Activated T-cell treated with anti-CD3 and anti-CD28 coated beads, Interleukin-2, amount 50 U/mL, for 72 hours (primary cell): ENCODE measurements at places on chromosomes 11 and 22.
A peak's percentile ranks its signal among the peaks of the same experiment; 100 is the strongest.

DNA sequence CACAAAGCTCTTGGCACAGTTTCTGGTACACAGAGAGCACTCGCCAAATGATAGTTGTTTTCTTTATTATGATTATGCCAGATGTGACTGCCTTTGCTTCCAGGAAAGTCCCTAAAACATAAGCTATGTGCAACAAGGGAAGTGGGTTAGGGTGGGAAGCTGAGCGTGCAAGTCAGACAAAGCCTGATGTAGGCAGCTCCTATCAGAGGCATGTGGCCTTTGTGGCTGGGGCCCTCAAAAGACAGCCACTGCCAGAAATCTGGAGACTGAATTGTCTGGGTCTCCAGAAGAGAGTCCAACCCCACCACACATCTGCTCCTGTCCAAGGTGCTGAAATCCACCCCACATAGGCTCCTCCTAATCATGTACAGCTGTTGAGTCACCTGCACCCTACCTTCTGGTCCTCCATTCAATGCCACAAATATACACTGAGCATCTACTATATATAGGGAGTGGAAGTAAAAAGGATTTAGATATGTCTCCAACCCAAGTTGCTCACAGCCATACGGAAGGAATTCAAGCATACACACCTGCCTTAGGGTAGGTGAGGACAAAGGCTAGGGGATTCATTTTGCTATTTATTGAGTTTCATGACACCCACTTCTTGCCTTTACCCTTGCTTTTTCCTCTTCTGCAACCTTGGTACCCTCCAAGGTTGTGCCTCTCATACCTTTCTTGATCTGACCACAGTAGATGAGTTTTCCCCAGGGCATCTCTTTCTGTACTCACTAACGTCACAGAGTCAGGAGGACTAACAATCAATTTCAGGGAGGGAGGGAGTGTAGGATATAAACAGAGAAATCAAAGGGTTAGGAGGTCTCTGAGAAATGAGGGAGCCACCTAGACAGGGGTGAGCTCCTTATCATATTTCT, 12.4 kb downstream of the SEC14L3 start:
- DNase-seq: peak; percentile 27

DNA sequence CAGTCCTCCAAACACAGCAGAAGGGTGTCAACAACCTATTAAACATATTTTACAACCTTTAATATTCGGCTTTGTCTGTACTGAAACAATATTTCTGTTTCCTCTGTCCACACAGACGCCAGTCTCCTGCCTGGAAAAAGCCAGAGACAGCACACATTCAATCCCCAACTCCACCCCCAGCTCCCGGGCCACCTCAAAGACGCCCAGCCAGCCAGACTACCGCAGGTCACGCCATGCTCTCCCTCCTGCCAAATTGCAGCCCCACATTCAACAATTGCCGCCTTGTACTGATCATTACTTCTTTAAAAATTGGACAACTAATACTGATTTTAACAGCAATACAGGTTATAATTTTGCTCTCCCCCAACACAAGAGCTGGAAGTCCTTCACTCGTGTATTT, 1.2 kb downstream of the SERGEF start:
- no peak for DNase-seq

GRCh38 chr11:46906609-46907041, 11.7 kb downstream of the LRP4 start:
- DNase-seq: no peak

DNA sequence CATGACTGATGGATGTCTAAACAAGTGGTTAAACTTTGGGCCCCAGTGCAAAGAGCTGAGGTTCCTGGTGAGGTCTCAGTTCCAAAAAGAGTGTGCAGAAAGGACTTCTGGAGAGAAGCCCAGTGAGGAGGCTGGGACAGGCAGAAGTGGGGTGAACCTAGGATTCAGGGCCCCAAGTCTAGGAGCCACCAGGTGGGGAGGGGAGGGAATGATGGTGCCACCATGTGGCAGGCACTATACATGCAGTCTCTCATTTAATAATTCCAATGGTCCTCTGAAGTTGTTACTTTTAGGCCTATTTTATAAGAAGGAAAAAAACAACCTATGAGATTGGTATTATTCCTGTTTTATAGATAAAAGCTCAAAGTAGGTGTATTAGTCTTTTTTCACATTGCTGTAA, 102.0 kb downstream of the INSC start:
- DNase-seq: no peak

- DNase-seq: no peak
Observed at GRCh38 chr22:45562537-45563361, 60.1 kb downstream of the FBLN1 start.

DNA sequence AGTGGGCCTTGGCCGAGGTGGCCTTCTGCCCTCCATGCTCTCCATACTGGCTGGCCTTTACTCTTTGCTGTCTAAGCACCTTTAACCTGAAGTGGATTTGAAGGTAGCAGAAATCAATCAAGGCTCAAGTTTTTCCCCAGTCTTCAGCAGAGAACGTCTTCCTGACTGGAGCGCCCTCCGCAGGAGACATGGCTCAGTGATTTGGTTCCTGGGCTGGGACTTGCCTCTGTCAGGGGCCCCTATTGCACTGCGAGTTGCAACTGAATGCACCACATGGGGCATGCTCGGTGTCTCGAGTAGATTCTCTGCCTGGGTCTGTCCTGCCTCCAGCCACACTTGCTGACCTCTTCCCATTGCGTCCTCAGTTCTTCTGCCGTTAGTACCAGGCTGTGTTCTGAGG, 79.6 kb downstream of the BMAL1 start:
- DNase-seq: no peak

DNA sequence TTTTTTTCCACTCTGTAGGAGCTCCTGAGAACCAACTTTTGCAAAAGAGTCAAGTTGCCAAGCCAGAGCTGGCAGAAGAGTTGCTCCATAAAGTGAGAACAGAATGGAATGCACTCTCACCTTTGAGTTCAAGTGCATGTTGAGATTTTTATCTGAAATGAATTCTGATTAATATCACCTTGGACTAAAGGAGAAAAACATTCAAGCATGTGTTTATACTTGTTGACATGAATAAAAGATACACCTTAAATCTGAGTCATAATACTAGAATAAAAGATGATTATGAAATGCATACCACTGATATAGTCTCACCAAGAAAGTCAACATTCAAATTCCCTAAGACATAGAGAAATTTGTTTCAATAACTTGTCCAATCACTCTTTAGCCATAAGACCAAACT, 37.8 kb downstream of the ARL14EP start:
- DNase-seq: no peak
